ELF-1 (cell line): ENCODE measurements at places on chromosomes 16 and 17.

GRCh38 chr17:49223517-49224197 is 6.9 kb downstream of the PHOSPHO1 start:
- peak; percentile 84 for DNase-seq

DNA sequence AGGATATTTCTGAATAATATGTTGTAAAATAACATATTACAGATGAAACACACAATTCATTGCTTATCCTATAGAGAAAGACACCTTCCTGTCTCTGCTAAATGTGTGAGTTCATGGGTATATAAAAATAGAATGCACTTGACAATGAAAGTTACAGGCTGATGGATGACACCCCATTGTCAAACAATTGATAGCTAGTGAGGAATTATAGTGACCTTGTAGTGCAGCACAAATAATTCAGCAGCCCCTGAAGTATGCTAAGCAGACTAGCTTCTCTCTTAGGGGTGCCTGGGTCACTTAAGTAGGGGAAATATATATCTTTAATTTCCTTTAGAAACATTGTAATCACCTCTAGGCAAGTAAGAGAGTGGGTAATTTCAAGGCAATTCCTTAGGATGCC is 826.2 kb downstream of the CDH8 start:
- no peak for DNase-seq

- no peak for DNase-seq
These were observed 63.0 kb downstream of the NUP93 start for GRCh38 chr16:56792967-56793366.

DNA sequence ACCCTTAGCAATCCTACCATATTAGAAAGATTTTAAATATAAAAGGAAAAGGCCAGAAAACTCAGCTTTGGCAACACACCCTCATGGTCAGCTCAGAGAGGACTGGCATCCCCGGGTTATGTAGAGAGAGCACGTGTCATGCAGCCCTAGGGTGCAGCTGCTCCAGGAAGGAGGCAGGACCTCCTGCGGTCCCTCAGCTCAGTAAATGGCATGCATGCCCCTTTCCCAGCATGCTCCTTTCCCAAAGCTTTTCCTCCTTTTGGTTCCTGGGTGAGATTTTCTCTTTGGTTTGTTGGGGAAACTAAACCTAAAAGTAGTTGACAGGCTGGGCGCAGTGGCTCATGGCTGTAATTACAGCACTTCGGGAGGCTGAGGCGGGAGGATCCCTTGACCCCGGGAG is 3.9 kb downstream of the GAN start:
- peak; percentile 16 for DNase-seq

GRCh38 chr17:29956225-29956624 is 14.8 kb downstream of the EFCAB5 start:
- DNase-seq, result no peak

DNA sequence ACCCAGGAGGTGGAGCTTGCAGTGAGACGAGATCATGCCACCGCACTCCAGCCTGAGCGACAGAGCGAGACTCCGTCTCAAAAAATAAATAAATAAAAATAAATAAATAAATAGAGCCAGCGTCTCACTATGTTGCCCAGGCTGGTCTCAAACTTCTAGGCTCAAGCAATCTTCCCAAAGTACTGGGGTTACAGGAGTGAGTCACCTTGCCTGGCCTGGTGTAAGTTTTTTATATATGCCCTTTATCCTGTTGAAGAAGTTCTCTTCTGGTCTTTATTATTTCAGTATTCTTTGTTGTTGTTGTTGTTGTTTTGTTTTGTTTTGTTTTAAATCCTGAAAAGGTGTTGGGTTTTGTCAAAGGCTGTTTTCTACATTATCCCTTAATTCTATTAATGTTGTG is 30.1 kb upstream of the ABCC1 start:
- no peak for DNase-seq

DNA sequence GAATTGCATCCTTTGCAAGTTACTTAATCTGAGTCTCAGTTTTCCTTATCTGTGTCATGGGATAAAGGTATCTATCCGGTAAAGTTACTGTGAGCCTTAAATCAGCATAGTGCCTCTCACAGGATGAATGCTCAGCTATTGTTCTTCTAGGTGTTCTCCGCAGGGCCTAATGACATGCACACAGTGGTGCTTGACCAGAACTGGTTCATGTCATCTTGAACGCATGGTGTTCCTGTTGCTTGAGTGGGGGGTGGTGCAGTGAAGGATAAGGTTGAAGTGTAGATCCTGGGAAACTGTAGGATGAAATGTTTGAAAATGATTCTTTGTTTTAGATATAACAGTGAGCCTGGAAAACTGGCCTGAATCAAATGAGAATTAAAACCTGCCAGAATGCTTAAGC is 4.0 kb downstream of the KRT40 start:
- no peak for DNase-seq

GRCh38 chr17:64130559-64131001 is 636 bp upstream of the ERN1 start:
- no peak for DNase-seq

DNA sequence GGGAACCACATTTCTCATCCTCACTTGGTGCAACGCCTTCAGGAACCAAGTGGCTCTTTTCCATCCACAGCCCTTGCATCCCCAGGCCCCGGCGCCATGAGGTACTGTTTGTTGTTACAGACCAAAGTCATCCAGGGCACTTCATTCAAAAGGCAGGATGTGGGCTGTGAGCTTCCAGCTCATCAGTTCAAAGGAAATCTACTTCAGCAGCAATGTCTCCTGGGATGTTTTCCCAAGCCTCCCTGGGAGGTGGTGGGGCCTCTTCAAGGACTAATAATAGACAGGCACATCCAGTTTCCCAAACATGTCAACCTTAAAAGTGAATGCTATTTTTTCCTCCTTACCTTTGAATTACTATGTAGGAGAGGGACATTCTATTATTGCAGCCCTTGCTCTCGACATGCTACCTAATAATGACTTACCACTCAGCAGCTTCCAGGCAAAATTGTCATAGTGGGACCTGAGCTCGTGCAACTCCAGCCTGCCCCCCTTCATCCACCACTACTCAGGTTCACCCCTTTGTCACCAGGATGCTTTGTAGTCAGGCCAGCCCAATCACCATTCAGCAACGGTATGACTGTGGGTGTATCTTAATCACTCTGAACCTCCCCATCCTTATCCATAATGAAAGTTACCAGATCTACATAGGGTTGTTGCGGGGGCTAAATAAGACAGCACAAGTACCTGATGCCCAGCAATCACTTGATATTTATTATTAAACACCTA is 1.7 kb upstream of the PRKCB start:
- no peak for DNase-seq

- no peak for DNase-seq
These were observed 11.6 kb downstream of the ADAM11 start for GRCh38 chr17:44770166-44770925.

- peak; percentile 81 for DNase-seq
These were observed 87.9 kb upstream of the TOB1 start for GRCh38 chr17:50953831-50954601.

- peak; percentile 59 for DNase-seq
These were observed 445 bp upstream of the DBNDD1 start for GRCh38 chr16:90019543-90020259.

DNA sequence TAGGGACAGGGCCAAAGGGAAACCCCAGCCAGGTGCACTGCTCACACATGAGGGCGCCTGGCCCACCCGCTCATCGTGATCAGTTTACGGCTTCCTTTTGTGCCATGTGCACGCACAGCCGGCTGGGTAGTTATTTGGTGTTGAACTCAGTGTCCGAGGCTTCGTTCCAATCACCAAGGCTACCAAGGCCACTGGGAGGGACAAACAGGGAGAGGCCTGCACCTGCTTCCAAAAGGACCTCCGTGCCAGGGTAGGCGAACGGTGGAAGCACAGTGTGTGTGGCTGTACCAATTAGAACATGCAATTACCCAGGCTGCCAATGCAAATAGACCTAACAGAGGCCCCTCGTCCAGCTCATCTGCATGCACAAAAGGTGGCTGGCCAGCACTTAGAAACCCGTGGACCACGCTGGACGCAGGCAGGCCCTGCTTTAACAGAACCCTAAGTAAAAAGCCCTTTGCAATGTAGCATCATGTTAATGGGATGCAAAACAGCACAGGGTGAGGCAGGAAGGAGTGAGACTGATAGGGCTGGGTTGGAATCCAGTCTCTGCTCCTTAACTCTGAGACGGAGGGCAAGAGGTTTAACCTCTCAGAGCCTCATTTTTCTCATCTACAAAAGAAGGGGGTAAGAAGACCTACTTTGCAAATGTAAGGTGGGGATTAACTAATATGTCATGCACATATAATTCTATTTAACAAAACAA is 204.0 kb downstream of the XYLT1 start:
- DNase-seq, result no peak

DNA sequence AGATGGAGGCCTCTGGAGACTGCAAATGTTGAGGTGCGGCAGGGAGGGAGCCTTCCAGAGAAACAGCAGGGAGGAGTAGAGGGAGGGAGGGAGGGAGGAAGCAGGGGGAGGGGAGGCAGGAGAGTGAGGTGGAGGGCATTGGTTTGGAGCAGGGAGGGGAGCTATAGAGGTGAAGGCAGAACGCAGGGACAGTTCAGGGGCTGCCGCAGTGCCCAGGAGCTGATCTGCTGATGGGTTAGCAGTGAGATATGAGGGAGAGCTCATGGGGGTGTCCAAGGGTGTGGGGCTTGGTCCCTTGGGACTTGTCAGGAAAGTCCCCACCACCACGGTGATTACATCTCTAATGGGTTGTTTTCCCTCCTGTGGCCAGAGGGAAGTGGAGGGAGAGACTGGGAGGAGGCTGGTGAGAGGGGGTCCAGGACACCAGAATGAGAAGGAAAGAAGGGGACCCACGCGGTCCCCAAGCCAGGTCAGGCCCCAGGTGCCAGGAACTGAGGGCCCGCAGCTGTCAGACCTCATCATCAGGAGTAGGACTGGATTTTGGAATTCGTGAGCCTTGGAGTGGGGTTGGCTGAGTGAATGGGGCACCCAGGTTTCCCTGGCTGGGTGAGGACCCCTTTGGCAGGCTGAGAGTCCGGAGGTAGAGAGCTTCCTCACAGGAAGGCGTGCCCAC is 11.2 kb downstream of the CA4 start:
- DNase-seq, result no peak

DNA sequence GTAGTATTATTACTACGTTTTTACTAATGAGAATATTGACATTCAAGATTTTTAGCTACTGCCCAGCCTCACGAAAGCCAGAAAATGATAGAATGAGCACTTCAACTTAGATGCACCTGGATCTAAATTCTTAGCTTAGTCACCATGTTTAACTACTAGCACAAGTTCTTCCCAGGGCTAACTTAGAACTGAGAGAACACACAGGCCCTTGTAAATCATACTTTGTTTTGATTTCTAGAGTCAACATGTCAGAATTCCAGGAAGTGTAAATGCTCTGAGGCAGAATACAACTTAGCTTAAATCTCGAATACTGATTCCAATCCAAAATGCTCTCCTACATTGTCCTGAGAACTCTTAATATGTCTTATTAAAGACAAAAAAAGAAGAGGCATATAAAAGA is 6.8 kb upstream of the ACSM1 start:
- DNase-seq, result no peak

- DNase-seq, result no peak
These were observed 56.1 kb downstream of the NT5M start for GRCh38 chr17:17359271-17359670.

DNA sequence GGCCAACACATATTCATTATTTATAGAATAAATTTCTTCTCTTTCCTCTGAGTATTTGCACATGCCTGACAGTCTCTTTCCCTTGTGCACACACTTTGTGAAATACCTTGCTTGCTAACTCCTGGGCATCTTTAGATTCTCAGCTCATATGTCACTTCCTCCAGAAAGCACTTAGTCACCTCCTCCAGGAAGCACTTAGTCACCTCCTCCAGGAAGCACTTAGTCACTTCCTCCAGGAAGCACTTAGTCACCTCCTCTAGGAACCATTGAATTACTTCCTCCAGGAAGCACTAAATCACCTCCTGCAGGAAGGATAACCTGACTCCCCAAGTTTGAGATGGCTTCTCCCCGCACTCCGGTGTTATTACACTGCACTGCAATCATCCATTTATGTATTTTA is 462.5 kb upstream of the EEF2KMT start:
- no peak for DNase-seq

- peak; percentile 92 for DNase-seq
These were observed 105.0 kb downstream of the ZNF778 start for GRCh38 chr16:89322321-89323119.

DNA sequence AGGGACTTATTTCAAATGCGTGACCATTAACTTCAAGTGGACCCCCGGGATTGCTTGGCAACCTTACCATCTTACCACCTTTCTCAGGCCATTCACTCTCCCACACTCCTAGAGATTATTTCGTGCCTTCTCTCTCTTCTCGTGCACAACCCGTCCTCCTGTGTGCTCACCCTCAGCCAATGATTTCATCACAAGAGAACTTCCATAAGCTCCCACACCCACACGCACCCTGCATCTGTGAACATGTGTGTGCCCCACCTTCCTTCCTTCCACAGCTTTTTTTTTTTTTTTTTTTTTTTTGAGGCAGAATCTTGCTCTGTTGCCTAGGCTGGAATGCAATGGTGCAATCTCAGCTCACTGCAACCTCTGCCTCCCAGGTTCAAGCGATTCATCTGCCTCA is 27.4 kb upstream of the CDH3 start:
- DNase-seq, result no peak

DNA sequence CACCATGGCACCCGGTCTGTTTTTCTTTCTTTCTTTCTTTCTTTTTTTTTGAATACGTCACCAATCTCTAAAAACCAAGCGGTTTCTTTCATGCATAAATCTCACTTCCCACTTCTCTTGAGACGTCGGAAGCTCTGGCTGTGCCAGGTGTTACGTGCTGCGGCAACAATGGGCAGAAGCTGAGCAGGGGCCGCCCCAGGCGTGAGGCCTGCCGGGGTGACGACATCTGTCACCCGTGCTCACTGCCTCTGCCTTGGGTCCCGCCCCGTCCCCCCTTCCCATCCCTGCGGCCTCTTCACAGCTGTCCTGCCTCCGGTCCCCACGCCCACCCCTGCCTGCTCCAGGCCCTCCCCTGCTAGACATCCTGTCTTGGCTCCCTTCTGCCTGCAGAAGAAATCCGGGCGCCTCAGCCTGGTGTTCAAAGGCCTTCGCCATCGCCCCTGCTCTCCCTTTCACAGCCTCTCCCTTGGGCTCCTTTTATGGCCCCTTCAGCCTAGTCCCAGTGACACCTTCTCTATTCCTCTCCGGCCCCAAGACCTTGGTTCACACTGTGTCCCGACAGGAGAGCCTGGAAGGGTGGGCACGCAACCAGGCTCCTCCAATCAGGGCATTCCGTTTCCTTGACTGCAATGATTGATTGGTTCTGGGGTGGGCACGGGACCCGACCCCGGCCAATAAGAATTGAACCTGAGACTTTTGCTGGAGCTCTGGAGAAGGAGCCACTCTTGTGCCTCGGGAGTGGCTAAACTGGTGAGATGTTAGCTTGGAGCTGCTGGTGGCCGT is 4.8 kb downstream of the P2RX1 start:
- peak; percentile 34 for DNase-seq

- DNase-seq, result no peak
These were observed 618 bp upstream of the PIK3R6 start for GRCh38 chr17:8868092-8868491.

DNA sequence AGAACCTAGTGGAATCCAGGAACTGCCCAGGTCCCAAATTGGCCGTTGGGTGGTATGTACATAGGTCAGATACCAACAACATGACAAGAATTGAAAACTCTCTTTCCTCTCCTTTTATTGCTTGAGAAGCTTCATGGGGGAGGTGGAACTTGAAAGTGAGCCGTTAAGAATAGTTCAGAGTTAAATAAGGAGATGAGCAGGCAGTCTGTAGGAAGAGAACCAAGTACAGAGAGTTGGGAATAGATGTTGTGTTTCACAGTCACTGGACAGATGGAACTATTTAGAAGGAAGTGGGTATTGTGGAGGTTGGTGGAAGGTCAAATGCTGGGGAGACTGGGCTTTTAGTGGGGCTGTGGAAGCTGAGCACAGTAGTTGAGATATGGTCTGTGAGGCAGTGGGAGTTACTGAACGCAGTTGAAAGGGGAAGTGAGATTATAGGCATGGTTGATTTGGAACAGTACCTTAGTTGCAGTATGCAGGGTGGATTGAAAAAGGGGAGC is 26.4 kb downstream of the ARHGAP44 start:
- no peak for DNase-seq
